Stimulated activated CD4-positive, alpha-beta T cell treated with anti-CD3 and anti-CD28 coated beads, Interleukin-4, amount 100 ng/mL, for 24 hours (primary cell): ENCODE measurements at places on chromosomes 12 and 14.
A peak's percentile ranks its signal among the peaks of the same experiment; 100 is the strongest.

DNA sequence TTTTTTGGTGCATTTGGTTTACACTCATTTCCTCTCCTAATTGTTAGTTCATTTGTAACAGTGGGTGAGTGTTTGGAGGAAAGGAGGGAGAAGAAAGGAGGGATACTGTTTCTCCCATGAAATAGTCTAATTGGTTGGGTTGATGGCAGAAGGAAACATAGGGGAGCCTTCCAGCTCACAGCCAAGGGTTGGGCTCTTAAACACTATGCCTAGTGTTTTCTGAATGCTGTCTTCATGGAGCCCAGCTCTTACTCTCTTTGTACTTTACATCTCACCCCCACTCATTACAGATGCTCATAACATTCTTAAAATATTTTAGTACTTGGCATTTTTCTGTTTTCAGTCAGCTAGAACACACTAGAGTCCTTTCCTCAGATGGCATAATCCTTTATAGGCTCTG lies 38.2 kb downstream of the BAZ2A start:
- DNase-seq, result no peak

DNA sequence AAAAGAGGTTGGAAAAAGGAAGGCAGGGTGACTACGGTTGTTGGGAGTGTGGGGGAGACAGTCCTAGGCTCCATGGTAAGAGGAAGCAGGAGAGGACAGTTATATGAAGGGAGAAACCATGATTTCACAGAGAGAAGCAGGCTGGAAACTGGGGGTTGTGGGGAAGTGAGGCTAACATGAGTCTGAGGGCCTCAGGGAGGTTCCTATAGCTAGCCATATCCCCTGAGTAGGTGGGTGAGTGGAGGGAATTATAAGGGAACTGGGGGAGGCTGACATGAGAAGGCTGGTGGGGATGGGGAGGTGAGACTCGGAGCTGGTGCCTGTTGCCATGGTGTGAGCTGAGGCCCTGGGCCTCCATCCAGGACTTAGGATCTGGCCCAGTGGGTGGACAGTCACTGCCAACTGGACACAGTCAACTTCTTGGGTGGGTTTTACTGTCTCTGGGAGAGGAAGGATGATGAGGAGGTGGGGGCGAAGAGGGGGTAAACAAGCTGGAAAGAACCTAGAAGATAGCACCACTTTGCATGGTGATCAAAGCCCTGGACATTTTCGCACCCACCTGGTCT lies 1.4 kb downstream of the RNASE13 start:
- DNase-seq, result no peak

DNA sequence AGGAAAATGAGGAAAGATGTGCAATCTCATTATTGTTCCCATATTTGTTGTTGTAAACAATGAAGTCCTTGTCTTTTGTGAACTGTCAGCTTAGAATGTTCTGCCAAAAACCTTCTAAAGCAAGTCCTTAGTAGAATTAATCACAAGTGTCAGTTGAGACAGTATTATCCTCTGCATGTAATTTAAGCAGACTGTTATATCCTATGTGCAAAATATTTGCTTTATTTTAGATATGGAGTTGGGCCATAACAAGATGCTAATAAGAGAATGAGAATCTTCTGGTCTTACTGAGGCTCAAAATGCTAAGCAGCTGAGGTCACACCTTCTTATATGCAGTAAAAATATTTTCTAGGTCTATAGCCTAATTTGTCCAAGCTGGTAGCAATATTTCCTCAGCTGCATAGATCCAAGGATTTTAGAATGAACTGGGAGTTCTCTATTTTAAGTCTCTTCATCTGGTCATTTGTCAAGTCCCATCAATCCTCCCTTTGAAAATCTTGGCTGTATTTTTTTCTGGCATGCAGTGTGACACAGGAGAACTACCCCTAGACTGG lies 222.3 kb upstream of the NAV3 start:
- DNase-seq, result no peak

GRCh38 chr12:132559652-132560363 lies 50.6 kb downstream of the LRCOL1 start:
- peak; percentile 13 for DNase-seq

- DNase-seq, result no peak
Observed at GRCh38 chr14:91332986-91333649, 84.5 kb downstream of the CCDC88C start.

GRCh38 chr14:101063121-101063520 lies 159.6 kb upstream of the RTL1 start:
- DNase-seq, result no peak

- DNase-seq, result no peak
Observed at GRCh38 chr14:99733211-99733539, 49.1 kb downstream of the CYP46A1 start.

GRCh38 chr12:132171293-132171967 lies 27.2 kb downstream of the NOC4L start:
- DNase-seq, result no peak

DNA sequence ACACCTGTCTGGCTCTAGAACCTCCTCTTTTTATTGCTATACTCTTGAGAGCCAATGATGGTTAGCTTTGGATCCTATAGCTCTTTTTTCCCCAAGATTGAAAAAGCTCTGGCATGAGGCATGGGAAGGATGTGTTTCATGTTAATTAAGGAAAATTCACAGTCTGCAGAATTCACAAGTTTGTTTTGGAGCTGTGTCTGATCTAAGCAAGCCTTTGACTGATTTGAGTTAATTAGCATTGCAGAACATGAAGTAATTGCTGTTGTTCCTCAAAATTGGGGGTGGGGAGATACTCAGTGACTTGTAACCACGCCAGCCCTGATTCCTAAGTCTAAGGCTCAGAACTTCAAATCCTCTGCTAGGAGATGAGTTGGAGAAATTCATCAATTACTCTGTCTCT lies 205.0 kb downstream of the SUDS3 start:
- no peak for DNase-seq

DNA sequence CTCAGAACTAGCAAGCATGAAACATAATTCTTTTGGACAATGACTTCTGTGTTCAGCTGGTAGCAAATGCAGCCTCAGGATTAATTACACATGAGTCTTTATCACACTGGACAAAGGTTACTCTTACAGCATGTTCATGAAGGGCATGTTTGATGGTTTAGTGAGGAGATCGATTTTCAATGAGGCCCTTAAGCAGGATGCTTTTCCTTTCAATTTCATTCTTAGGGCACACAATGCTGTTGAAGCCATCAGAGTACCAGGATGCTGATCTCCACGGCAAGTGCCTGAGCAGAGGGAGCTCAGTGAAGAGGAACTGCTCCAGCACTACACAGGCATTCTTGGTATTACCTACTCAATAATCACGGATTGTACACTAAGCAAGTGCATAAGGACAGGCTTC lies 542.0 kb downstream of the SNAPC1 start:
- DNase-seq, result no peak

- no peak for DNase-seq
Observed at GRCh38 chr12:131311764-131312163, 358.1 kb downstream of the ADGRD1 start.

DNA sequence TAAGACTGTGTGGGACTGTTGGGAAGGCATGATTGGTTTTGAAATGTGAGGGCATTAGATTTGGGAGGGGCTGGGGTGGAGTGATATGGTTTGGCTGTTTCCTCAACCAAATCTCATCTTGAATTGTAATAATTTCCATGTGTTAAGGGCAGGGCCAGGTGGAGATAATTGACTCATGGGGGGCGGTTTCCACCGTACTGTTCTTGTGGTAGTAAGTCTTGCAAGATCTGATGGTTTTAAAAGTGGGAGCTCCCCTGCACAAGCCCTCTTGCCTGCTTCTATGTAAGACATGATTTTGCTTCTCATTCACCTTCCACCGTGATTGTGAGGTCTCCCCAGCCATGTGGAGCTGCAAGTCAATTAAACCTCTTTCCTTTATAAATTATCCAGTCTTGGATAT lies 76.6 kb upstream of the PPFIA2 start:
- peak; percentile 39 for DNase-seq

- DNase-seq, result no peak
Observed at GRCh38 chr14:50936882-50937281, 7.4 kb downstream of the PYGL start.

GRCh38 chr14:105160776-105161175 lies 7.8 kb downstream of the JAG2 start:
- DNase-seq, result no peak

GRCh38 chr12:131948166-131948712 lies 1.5 kb upstream of the EP400 start:
- no peak for DNase-seq

- DNase-seq, result no peak
Observed at GRCh38 chr12:87001102-87001501, 744.9 kb upstream of the MGAT4C start.
